ENCODE measurements at places on chromosomes 4 and X. TPM values are rescaled to one million over a fixed set of nuclear protein-coding genes. Genes with fewer than 3 reads are reported as not detected.

DNA sequence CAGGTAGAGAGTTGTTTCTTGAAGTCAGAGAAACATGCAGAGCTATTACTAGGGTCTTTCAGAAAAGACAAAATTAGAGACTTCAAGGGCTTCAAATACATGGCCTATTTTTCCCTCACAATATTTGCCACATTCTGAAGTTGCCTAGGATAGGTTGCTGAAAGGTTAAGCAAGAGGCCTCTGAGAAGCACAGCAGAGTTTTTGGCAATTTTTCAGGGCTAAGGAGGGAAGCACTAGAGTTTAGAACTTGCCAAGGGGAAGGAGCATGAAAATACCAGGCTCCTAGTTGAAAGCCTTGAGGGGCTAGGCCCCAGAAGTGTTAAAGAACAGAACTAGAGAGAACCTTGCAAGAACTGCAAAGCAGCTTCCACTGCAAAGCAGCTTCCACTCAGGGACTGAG, 86.4 kb downstream of the ANAPC10 start:
- DNase-seq = no peak

DNA sequence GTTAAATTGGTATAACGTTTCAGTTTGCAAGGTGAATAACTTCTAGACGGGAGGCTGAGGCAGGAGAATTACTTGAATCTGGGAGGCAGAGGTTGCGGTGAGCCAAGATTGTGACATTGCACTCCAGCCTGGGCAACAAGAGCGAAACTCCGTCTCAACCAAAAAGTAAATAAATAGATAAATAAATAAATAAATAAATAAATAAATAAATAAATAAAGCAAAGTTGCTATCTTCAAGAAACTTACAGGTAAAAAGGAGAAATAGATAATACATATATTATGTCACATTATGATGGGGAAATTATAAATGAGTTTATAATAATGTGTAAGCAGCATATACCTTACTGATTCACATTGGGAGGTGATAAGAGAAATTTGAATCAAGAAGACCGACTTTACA, 1966.0 kb downstream of the PCDH7 start:
- no peak for DNase-seq

- DNase-seq = no peak
Measured at GRCh38 chrX:19513383-19513782, 1.9 kb downstream of the MAP3K15 start.

DNA sequence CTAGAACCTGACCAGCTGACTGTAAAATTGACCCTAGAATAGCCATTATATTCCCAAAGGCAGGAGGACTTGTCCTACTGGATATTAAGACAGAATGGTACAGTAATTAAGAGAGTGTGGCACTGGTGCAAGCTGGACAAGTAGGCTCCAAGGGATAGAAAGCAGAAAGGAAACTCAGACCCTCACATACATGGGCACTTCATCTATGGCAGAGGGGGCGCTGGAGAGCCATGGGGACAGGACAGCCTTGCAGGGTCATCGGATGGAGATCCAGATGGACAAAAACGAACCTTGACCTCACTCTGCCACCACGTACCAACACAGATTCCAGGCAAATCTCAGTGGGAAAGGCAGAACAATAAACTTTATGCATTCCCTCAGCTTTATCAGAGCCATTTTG, 40.6 kb downstream of the GAB3 start:
- no peak for DNase-seq

DNA sequence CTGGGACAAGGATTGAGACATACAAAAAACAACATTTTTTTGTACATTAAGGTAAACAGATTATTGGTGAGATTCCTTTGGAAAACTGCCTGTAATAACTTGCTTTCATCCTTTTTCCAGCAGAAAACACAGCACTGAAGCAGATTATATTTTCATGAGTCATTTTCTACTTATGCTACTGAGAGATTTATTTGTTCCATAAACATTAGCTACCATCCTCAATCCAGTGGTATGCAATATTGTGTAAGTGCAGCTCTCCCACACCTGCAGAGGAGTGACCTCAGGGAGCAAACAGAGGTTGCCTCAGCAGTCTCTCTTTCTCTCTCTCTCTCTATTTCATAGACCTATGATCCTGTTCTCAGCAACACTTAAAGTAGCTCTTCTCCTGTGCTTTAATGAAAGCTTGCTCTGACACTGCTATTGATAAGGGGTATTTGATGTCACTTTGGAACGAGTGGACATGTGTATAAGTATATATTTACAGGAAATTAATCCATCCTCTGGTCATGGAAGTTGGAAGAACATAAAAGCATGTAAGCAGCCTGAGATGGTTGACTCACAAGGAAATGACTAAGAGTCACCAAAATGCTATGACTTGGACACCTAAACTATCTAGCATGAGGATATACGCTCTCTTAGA, 163.7 kb upstream of the SPANXC start:
- DNase-seq = no peak

DNA sequence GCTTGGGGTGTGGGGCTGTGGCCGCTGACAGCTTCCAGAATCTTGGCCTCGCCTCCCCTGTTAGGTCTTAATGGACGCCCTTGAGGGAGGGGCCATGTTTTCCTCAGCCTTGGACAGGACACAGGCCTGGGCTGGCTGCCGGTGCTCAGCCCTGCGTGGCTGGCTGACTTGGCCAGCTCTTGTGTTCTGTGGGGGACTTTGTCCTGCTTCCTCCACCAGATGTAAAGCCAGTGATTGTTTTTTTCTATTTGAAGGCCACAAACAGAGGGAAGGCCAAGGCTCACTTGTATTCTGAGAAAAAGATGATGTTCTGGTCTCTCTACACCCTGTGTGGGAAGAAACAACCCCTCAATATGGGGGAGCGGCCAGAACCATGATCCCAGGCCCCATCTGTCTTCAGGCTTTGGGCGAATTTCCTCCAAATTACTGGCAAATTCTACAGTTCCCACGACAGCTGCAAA, 71.3 kb downstream of the HTRA3 start:
- no peak for DNase-seq

GRCh38 chr4:124873361-124874171, 161.0 kb upstream of the ANKRD50 start:
- no peak for DNase-seq

DNA sequence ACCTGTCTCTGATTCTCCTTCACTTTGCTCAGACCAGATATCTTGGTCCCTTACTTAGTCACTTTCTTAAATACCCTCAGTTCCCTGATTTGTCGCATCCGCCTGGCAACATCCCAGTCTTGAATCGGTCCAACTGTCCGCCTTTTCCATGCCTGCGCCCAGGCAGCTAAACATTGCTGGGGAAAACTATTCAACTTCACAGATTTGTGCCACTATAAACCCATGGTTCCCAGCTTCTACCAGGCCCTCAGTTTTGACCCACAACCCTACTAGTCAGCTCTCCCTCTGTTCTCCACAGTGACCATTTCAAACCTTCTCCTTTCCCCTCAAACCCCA, 451 bp upstream of the FGD1 start:
- no peak for DNase-seq

DNA sequence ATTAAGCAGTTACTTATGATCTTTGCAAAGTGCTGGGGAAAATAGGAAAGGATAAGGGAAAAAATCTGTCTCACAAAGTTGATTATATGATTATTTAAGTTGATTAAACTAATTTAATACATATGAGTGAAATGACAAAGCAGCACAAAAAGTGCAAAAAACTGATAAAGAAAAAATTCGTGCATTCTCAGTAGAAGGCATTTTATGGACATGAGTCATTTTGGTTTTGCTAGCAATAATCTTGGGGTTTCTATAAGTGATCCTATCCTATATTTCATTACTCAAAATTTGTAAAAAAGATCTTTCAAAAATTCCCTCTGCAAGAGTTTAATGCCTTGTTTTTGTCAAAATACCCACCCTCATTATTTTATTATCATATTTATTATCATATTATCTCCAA, 224.2 kb upstream of the ANXA10 start:
- DNase-seq = no peak

DNA sequence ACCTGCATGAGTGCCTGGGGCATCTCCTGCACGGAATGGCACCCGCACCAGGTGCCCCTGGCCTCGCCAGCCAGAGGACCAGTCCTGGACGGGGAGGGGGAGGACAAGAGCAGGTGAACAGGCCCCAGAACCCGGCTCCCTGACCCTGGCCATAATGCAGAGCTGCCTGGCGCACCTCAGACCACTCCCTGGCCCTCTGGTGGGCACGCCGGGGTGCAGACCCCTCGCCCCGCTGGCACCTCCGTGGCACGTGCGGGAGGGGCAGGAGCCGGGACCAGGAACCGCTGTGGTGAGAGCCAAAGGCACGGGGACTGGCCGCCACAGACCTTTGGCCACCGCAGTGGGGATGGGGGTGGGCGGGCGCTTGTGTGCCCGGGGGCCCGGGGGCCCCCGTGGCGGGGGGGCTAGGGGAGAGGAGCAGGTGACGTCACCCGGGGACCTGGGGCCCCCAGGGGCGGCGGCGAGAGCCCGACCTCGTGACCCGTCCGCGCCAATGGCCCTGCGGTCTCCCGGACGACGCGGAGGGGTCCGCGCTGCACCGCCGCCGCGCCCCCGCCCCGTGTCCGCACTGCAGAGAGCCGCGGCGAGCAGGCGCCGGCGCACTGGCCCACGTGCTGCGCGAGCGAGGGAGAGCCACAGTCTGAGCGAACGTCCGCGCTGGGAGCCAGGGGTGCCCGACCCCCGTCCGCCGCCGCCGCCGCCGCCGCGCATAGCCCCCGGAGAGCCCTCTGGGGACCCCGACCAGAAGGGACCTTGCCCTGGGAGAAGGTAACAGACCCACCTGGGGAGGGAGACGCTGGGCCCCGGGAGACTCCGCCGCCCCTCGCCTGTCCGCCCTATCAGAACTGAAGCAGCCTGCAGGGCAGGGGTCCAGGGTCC, at the start of gene PNMA3:
PNMA3 (plus strand) TSS at position 600 of the 879 bp plus-strand sequence. CDS start 586 bp downstream, outside the sequence.
- no peak for DNase-seq

- DNase-seq = no peak
Measured at GRCh38 chr4:21655031-21655430, 293.5 kb downstream of the KCNIP4 start.

GRCh38 chr4:121449416-121449815, 68.6 kb upstream of the QRFPR start:
- no peak for DNase-seq

GRCh38 chrX:40065296-40066046, 32.3 kb downstream of the BCOR start:
- no peak for DNase-seq

The TRO gene
- 177 TPM for total RNA-seq

The DCAF8L2 gene
- 0.11 TPM for total RNA-seq

The POU4F2 gene
- total RNA-seq = not detected

The TLR2 gene
- total RNA-seq = 2.4 TPM

The EXOC1L gene
- total RNA-seq = not detected

The G6PD gene
- total RNA-seq = 56.5 TPM

Data from mesothelial cell of epicardium (in vitro differentiated cells).